ENCODE measurements at places on chromosomes 7 and 10.

DNA sequence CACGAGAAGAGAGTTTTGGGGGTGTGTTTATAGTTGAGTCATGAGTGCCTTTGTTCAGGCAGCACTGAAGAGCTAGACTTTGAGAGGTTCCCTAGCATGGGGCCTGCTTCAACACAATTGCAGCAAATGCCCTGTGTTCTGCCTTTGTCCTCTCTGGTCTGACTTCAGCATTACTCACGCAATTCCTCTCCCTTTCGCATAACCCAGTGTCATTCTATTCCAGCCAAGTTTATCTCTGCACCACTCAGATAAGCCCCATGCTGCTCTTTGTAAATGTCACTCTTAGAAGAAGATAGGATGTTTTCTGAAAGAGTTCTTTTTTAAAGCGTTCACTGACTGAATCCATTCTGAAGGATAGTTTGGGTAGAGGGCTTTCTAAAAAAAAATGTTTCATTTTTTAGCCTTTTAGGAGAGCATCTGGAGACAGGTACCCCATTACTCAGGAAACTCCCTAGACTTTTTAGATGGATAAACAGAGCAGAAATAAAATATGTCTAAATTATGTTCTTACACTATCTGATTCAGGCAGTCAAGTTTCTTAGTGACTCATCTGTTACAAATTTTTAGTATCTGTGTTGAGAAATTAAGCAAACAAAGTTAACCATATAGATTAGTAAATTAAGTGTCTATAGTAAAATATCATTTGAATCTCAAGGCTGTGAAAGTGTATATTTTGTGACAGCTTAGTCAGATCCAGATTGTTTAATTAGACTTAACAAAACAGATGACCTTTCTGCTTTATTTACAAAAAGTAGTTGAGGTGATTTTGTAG lies 318.5 kb downstream of the GPR158 start:
- no peak for DNase-seq

GRCh38 chr10:11501600-11501999 lies 109.8 kb downstream of the USP6NL start:
- DNase-seq = no peak

DNA sequence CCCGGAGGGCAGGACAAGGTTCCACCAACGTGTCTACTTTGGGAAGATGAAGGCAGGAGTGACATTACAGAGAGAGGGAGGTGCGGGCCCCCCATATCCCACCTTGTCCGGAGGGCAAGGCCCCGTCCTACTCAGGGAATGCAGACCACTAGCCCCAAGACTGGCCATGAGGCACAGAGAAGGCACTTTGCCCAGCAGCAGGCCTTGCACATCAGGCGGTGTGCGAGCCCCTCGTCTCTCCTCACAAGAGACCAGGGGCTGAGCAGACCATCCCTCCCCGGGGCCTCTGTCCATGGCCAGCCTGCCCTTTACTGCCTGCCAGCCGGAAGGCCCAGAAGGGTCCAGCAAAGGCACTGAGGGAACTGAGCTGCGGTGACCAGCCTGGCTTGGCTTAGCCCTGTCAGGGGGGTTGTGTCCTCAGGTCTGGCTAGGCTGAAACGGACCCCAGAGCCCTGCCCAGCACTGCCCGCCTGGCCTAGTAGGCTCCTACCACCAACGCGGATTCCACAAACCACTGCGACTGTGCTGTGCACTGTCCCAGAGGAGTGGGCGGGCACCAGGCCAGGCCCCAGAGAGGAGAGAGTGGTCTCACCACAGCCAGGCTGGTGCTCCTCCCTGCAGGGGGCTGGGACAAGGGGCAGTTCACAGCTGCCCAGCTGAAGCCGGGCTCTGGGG lies 16.7 kb downstream of the CAMK2B start:
- no peak for DNase-seq

- no peak for DNase-seq
Observed at GRCh38 chr7:149831741-149832219, 6.4 kb upstream of the ZNF862 start.

- no peak for DNase-seq
Observed at GRCh38 chr10:75978213-75978612, 546.8 kb downstream of the LRMDA start.

DNA sequence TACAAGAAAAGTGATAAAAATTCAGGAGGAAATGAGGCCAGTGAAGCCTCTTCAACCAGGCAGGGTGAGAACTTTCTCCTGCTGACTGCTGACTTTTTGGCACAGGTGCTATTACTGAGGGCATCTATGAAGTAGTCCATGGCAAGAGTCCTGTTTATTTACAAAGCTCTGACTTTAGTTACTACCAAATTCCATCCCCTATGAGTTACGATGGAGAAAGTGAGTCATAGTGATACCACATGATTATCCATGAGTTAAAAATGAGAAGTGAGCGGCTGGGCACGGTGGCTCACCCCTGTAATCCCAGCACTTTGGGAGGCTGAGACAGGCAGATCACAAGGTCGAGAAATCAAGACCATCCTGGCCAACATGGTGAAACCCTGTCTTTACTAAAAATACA lies 19.9 kb downstream of the CCDC3 start:
- no peak for DNase-seq

GRCh38 chr7:151339651-151340382 lies 1.8 kb upstream of the NUB1 start:
- DNase-seq = no peak

DNA sequence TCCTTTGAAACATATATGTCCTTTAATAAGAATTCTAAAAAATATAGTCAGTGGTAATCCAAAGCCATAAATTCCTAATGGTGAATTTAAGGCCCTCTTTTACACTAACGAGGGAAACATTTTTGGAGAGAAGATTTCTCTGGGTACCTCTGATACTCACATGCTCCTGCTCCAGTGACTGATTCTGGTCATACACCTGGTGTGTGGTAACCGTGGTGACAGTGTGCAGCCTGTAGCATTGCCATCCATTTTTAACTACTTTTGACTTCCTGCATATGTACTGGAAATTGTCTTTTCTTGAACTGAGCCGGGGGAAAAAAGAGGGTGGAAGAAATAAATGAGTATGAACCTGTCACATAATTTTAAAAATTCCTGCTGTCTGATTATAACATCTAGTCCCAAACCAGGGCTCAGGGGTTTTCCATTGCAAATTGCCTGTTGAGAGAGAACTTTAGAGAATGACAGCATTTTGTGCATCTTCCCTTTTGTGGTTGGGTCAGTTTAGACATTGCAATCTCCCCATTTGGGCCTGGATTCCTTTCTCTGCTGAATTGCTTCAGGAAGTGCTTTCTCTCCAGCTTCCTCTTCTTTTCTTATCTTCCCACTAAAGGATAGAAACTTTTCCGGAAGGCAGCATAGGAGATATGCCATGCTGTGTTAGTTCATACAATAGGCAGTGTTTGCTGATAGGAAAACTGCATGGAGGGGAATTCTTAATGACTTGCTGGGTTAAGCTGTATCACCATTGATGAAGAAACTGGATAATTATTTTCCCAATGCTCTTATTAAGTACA lies 125.5 kb downstream of the GRM3 start:
- no peak for DNase-seq

DNA sequence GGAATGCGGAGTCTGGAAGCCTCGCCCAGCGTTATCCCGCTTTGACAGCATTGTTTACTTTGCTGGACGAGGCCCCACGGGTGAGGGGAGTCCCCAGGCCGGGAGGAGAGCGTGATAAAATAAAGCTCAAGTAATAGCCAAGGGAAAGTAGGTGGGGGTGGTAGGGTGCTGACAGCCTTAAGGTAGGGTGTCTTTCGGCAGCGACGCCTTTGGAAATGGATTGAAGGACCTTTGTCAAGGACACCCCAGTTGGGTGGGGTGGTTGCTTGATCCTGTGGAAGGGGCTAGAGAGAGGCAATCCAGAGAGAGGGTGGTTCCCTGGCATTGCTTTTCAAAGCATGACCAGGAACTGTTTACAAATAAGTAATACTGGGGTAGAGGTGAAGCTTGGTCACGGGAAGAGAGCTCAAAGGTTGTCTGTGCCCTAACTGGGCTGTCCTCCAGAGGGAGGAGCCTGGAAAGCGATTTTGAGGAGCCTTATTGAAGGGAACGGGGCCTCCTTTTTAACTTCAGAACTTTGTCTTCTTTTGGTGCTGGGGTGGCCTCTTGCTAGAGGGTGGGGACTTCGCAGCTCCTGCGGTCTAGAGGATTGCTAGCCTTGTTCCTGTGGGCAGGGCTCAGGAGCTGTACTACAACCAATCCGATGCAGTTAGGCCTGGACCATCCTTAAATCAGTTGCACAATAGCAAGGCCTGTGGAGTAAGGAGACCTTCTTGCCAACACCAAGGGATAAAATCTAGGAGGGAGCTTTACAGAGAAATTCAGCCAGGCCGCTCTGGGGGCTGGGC lies 1.3 kb downstream of the EIF4EBP2 start:
- DNase-seq = peak; percentile 7

DNA sequence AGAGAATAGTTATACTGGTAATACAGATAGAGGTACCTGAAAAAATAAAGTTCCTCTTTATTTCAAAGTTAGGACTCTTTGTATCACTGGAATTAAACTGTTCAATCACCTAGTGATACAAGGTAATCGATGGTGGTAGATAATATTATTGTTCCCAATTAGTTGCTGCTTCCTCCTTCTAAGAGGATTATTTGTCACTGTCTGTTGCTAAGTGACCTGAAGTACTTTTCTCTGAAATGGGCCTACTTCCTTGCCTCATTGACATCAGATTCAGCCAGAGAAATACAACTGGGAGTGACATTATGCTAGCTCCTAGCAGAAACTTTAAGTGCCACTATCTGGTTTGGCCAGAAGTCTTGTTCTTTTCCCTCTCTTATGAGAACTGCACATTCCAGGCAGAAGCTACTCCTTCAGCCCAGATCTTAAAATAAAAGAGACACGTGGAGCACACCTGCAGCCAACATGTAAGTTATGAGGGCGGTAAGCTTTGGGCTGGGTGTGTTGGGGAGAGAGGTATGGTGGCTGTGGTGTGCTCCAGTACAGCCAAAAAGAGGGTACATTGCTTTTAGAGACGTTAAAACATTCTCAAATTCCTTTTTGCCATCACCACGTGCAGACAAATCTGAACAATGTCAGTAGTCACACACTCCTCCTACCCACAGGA lies 54.8 kb downstream of the MINDY3 start:
- DNase-seq = no peak

- no peak for DNase-seq
Observed at GRCh38 chr10:83986800-83987199, 152.5 kb upstream of the GHITM start.

- no peak for DNase-seq
Observed at GRCh38 chr7:66070222-66070621, 5.4 kb upstream of the ASL start.

All from CD8-positive, alpha-beta memory T cell (primary cell).